ENCODE measurements at places on chromosomes 3 and 15. TPM values are rescaled to one million over a fixed set of nuclear protein-coding genes. Genes with fewer than 3 reads are reported as not detected.

Gene ROBO2
- total RNA-seq = 8.9 TPM

Gene CYP1A1
- total RNA-seq = not detected

Gene WDR93
- not detected for total RNA-seq

Gene RTP1
- total RNA-seq = not detected

Gene KLHL6
- 1.0 TPM for total RNA-seq
